ENCODE measurements at places on chromosomes 2 and 18.

DNA sequence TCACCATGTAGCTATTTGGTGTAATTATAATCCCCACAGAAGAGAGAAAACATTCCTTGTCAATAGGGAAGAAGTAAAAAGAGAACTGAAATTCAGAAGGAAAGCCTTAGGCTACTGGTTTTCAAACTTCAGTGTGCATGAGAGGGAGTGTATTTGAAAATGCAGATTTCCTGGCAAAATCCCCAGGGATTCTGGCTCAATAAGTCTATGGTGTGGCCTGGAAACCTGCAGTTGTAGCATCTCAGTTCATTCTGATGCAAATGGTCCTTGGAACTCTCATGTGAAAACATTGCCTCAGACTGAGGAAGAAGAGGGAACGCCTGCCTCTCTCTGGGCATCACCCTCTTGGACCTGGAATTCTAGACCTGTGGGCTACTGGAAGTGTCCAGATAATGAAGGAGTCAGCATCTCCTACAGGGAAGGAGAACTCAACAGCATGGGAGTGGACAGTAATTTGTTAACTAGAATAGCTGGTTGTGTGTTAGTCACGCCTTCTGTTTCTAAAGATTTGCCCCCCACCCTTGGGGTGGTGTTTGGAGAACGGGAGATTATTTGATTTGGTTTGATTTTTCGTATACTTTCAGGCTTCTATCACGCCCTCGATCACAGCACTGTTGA, 21.3 kb downstream of the COL4A3 start:
- DNase-seq = no peak

DNA sequence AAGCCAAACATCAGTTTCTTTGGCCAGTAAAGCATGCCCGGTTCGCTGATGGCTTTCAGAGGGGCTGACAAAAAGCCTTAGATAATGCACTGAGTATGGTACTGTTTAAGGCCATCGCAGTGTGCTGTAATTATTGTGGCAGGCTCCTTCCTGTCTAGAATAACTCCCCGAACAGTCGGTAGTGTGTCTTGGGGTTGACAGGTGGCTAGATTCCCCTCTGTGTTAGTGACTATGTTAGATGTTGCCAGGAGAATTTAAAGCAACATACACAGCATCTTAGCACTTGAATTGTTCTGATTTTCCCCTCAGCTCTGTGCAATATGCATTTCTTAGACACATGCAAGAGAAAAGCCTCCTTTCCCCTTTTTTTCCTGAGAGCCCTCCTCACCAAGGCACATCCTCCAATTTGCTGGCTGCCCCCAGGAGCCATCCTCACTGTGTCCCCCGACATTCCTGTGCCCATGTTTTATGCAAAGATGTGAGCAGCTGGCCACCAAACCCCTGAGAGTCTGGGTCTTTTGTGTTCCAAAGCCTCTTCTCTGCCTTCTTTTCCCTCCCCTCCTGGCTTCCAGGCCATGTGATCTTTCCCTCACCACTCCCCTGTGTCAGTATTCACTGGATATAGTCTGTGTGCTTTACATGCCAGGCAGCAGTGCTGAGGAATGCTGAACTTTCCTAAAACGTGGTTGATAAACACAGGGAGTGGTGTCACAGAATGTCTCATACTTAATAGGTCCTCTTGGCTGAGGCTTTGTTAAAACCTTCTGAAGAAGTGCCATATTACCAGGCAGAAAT, 331.5 kb downstream of the HRH4 start:
- no peak for DNase-seq

- peak; percentile 29 for DNase-seq
Observed at GRCh38 chr18:77147418-77147852, 14.9 kb upstream of the MBP start.

DNA sequence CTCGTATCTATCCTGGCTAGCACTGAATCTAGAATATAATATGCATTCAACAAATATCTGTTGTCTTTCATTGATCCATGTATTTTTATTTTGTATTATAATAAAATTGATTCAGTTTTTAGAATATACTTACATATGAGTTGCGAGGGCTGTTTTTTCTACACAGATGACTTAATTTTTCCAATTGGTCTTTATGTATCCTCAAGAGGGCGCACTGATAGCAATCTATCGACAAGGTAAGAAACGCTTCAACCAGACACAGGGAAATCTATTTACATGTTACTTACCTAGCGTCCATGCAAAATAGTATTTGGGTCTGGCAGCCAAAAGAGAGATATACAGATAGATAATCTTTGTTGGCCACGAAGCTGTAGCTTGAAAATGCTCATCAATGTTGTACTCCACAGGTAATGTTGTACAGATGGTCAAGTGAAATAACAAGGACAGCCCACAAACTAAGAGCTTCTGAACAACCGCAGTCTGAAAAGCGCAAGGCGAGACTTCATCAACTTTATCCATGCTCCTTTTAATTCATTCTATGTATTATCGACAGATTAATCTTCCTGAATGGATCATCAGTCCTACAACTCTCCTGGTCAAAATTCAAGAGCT, 35.5 kb upstream of the KIDINS220 start:
- DNase-seq = peak; percentile 3

DNA sequence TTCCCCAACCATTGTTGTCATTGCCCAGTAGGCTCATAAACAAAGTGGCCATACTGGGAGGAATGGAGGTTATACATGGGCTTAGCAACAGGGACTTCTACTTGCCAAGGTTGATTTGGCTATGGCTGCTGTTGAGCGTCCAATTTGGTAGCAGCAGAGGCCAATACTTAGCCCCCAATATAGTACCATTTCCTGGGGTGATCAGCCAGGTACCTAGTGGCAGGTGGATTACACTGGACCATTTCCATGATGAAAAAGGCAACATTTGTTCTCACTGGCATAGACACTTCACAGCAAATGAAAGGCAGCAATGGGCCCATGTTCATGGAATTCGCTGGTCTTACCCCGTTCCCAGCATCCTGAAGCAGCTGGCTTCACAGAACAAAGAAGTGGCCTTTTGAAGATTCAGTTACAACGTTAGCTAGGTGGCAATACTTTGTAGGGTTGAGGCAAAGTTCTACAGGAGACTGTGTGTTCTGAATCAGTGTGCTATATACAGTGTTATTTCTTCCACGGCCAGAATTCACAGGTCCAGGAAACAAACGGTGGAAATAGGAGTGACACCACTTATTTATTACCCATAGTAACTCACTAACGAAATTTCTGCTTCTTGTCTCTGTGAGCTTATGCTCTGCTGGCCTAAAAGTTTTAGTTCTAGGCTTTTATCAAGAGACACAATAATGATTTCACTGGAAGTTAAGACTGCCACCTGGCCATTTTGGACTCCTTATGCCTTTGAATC, 37.5 kb downstream of the FBXO11 start:
- no peak for DNase-seq
